ENCODE measurements at places on chromosomes 2 and 18. TPM values are rescaled to one million over a fixed set of nuclear protein-coding genes. Genes with fewer than 3 reads are reported as not detected.

DNA sequence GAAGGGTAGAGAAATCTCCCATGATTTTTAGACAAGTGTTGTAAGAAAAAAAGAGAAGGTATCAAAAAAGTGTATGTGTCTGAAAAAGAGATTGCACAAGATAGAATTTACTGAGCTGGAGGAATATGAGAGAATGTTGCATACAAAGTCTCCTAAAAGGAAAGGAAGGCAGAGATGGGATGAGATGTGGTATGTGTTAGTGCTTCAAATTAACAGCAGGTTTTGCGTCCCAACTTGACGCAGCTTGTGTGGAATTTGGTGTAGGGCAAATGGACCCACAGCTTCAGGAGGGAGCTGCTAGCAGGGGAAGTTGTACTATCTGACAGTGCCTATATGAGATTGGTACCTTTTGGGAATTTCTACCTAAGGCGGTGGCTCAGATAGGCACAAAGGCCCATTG lies 9.0 kb upstream of the RASGRP3 start:
- no peak for DNase-seq

DNA sequence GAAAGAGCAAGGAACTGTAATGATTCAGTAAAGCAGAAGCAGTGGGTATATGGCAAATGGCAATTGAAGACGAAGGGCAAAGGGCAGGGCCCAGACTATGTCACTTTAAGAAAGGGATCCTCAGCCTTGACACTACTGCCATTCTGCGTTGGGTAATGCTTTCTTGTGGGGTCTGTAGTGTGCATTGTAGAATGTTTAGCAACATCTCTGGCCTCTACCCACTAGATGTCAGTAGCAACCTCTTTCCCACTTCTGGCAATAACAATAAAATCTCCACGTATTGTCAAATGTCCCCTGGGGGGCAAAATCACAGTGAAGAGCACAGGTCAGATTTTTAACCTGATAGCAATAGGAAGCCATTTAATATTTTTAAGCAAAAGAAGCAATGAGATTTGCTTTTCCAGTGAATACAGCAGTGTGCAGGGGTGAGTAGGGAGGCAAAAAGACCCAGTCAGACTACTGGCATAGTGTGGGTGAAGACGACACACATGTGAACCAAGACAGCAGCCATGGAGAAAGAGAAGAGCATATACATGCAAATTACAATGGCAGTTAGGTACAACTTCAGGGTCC lies 209.5 kb downstream of the DYM start:
- DNase-seq = peak; percentile 60

DNA sequence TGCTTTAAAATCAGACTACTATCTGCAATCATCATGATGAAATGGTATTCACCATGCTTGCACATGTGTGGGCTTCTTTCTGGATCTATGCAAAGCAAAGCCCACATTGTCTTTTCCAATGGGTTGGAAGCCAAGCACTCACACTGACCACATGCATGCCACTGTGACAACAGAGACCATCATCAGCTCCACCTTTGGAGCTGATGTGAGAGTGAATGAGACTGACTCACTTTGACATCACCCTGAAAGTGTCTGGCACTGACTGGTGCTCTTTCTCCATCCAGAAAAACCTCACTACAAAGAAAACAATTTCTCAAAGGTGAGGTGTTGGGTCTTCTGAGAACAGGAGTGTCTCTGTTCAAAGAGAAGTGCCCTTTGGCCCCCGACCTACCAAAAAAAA lies 4.7 kb downstream of the MYO5B start:
- DNase-seq = no peak

GCG gene
- not detected for total RNA-seq

CCDC85A gene
- total RNA-seq = 0.15 TPM

MYO7B gene
- total RNA-seq = not detected

AGXT gene
- total RNA-seq = not detected

Data from A673 (cell line).